Putamen (tissue), 1 donor: ENCODE measurements at places on chromosomes 4 and X.

GRCh38 chrX:8980756-8981155 lies 53.2 kb downstream of the FAM9B start:
- no peak for DNase-seq

GRCh38 chr4:18641334-18641733 lies 619.8 kb upstream of the LCORL start:
- no peak for DNase-seq

DNA sequence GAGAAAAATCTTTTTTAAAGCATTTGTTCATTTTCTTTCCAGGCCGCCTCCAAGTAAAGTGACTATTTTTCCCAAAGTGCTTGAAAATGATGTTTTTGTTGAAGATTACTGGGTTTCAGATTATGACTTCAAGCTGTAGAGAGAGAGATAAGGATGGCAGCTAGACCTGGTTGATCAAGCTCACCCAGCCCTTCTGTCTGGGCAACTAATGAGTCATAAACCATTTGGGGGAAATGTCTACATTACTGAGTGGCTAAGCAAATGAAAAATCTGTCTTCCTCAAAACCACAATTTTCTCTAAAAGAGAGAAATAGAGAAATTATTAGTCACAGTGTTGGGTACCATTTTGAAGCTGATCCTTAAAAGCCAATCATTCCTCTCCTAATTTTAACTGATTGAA lies 355.4 kb upstream of the CPEB2 start:
- DNase-seq: no peak

- no peak for DNase-seq
Observed at GRCh38 chrX:122552286-122552800, 631.7 kb upstream of the GRIA3 start.

- DNase-seq: no peak
Observed at GRCh38 chrX:129957241-129958082, 25.0 kb upstream of the BCORL1 start.

DNA sequence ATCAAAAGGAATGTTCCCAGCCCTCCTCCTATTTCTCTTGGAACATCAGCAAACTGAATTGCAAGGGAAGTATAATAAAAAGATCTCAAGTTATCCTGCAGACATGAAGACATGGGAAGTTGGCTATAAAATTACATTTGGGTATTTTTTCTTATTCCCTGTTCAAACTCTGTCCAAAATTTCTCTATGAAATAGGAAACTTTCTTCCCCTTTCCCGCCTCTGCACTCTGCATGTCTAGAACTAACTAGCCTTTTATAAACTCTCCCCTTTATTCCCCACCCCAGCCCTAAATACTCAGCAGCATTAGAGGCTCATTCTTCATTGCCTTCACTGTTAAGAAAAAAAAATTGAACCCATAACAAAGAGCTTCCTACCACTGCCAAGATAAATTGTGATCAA lies 126.7 kb upstream of the EDNRA start:
- DNase-seq: no peak

- no peak for DNase-seq
Observed at GRCh38 chr4:83028976-83029375, 6.0 kb upstream of the COPS4 start.

DNA sequence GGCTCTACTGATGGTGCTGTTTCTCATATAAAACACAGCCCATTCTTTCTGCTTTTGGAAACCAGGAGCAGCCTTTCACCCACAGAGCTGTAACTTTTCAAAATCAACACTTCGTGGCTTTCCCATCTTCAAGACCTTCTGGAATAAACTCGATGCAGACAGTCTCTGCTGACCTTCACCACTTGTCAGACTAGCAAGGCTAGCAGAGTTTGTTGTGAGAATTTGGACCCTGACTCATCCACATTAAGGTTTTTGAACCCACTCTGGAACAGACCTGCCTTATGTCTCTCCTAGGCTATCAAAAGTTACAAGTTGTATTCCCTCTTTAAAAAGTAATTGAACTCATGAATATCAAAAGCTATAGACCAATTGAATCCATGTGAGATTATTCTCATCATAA lies 88.6 kb downstream of the MAML3 start:
- no peak for DNase-seq

DNA sequence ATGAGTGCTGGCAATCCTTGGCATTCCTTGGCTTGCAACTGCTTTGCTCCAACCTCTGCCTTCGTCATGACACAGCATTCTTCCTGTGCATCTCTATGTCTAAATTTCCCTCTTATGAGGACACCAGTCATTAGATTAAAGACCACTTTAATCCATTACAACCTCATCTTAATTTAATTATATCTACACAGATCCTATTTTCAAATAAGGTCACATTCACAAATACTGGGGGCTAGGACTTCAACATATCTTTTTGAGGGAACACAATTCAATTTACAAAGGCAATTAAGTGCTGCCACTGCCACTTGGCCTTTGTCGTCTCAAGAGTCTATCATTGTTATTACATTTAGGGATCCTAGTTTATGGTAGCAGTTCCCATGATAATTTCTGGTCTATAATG lies 163.7 kb upstream of the PPP1R2C start:
- DNase-seq: no peak

GRCh38 chr4:21744046-21744445 lies 204.5 kb downstream of the KCNIP4 start:
- DNase-seq: no peak

DNA sequence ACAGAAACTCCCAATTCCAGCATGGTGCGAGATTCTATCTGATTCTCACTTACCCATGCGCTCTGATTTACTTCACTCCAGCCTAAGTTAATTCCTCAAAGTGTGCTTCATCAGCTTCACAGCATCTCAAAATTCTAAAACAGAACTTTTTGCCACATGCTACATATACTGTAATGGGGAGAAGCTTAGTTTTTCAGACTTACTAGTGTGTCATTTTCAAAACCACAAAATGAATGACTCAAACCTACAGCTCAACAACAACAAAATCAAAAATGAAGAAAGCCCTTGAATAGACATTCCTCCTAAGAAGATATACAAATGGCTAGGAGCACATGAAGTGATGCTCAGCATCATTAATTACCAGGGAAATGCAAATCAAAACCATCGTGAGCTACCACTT lies 14.9 kb downstream of the IRF2 start:
- DNase-seq: no peak

GRCh38 chr4:85725721-85726170 lies 250.8 kb downstream of the ARHGAP24 start:
- no peak for DNase-seq

GRCh38 chr4:39169426-39169825 lies 12.9 kb upstream of the WDR19 start:
- no peak for DNase-seq

DNA sequence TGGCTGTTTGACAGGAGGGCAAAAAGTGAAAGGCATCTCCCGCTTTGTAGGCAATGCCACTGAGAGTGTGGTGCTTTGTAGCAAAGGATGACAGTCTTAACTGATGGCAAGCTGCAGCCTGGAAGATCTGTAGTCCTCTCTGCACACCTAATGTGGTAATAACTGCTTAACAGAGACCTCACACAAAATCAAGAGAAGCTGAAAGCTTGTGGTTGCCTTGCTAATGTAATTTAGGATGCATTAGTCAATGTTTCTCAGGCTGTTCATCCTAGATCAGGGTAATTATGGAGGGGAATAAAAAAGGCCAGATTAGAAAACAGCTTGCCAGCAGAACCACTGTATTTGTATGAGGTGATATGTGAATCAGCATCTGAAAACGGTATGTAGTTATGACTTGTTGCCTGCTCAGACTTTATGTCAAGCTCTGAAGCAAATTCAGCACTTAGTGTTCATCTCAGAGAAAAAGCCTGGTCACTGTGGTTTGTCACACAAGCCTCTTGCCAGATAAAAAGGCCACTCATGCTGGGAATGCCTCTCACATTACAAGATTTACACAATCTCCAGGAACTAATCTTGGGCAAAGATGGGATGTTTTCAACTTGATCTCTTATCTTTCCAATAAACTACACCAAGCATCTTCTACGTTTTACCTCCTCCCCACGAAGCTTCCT lies 130.8 kb downstream of the ENOX2 start:
- no peak for DNase-seq

GRCh38 chr4:22532896-22533295 lies 17.0 kb upstream of the ADGRA3 start:
- DNase-seq: no peak

- no peak for DNase-seq
Observed at GRCh38 chrX:120377715-120378114, 15.8 kb downstream of the ATP1B4 start.

DNA sequence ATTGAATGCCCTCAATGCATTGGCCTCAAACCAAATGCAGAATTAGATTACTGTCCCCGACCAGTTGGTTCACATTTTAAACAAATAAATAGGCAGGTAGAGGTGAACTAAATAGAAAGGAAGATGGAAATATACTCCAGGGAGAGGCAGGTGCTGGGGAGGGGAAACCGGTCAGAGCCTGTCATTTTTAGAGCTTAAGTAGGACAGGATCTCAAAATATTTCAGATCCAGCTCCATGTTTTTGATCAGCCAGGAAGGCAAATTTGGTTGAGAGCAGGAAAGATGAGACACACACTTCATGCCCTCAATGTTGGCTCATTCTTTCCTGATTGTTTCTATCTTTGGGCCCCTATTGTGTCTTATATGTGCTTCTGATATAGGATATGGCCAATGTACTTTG lies 206.7 kb downstream of the SHROOM3 start:
- no peak for DNase-seq

GRCh38 chr4:108005807-108006206 lies 16.1 kb downstream of the HADH start:
- DNase-seq: no peak

- no peak for DNase-seq
Observed at GRCh38 chr4:1055721-1056590, 44.5 kb downstream of the FGFRL1 start.

- no peak for DNase-seq
Observed at GRCh38 chrX:82127228-82128123, 925.6 kb downstream of the SH3BGRL start.

DNA sequence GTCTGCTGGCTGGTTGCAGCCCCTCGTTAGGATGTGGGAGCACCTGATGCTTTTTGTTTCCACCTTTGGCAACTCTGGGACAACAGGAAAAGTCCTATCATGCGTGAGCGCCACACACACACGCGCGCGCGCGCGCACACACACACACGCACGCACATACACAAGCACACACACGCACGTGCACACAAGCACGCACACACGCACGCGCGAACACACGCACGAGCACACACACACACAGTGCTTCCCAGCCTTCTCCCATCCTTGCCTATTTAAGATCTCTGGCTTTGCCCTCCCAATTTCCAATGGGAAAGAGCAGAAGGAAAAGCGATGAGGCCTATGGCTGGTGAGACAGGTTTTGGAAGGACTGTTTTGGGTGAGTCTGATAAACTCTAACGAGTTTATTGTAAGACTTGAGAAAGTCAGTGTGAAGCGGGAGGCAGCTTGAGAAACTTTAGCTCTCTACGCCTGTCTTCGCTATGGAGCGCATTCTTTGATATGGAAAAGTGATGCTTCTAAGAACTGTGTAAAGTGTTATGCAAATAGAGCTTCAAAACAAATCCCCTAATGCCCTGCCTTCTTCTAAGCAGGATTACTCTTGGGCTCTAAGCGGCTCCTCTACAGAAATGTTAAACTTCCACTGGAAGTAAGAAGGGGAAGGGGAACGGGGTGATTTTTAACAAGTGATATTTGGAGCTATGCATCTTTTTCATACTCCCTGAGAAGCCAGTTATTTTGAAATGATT lies 11.8 kb downstream of the SUPT20HL1 start:
- no peak for DNase-seq

- DNase-seq: peak; percentile 2
Observed at GRCh38 chr4:145071560-145071959, 26.4 kb downstream of the ANAPC10 start.

DNA sequence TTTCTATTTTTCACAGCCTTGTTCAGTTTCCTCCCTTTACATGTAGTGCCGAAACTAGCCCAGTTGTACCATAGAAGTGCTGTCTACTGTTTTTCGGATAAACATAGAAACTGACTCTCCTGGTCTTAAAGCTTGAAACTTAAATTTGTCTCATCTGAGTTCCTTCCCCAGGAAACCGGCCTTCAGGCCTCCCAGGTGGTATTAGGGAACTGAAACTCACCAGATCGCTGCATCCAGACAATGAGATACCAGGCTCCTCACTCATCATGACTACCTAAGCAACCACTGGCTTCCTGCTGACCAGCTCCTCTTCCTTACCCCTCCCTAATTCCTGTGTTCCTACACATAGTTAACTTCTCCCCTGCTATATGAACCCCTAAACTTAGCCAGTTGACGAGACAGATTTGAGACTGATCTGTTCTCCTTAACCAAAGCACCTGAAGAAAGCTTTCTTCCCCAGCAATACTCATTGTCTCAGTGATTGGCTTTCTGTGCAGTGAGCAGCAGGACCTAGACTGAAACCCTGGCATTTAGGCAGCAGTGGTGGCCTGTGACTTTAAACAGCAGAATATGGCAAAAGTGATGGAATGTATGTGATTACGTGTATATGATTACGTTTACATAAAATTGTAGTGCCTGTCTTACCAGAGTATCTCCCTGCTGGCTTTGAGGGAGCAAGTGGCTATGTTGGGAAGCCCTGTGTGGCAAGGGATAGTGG lies 959.1 kb upstream of the LCORL start:
- DNase-seq: no peak

DNA sequence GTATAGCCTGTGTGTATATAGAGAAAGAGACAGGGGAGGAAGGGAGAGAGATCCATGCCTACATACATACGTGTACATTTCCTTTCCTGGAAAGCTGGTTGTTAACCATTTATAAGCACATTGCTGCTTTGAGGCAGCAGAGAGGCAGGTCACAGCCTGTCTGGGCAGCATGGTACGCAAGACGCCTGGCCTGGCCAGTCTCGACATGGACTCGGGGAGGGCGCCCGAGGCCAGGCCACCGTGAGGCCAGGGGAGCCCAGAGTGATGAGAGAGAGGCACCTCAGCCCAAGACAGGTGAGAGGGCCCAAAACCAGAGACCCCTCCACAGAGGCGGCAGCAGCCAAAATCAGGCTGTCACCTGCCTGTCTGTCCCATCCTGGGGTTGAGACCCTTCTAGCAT lies 3.9 kb downstream of the TREX2 start:
- no peak for DNase-seq

- no peak for DNase-seq
Observed at GRCh38 chr4:129264008-129264657, 168.2 kb downstream of the C4orf33 start.

GRCh38 chr4:87007528-87008446 lies 73.0 kb downstream of the AFF1 start:
- peak; percentile 60 for DNase-seq

GRCh38 chr4:61771056-61771455 lies 570.9 kb downstream of the ADGRL3 start:
- DNase-seq: no peak

DNA sequence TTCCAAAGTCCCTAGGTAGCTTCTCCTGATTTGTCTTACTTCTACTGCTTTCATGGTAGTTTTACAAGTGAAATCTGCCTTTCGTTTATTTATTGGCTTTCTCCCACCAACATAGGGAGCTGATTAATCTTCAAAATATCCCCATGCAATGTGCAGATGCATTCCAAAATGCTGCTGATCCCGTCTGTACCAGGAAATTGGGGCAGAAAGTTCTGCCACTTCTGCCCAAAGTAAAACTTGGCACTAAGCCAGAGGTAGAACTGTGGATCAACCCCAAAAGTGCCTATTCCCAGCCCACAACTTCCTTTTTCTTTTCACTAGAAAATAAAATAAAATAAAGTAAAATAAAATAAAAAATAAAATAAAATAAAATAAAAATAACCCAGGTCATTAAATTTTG lies 47.3 kb upstream of the PPARGC1A start:
- DNase-seq: no peak
